Activated CD8-positive, alpha-beta memory T cell treated with anti-CD3 and anti-CD28 coated beads for 1 hour (primary cell): ENCODE measurements at places on chromosomes 5 and 9.

- DNase-seq, result no peak
These were observed 6.9 kb downstream of the SHC3 start for GRCh38 chr9:89171693-89172092.

DNA sequence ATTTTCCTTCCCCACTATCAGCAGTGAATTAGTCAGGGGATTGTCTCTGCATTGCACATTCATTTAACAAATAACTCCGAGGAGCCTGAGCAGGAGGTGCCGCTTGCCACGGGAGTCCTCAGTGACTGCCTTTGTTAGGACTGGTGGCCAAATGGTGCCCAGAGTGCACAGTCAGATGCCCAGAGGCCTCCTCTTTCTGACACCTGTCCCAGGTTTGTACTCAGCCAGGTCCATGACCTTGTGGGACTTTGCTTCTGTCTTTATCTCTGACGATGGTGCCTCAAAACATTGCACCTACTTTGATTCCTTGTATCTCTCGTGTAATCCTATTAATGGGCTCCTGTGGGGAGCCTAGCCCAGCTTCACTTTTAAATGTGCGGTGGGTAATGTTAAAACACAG lies 4.3 kb downstream of the SRD5A1 start:
- no peak for DNase-seq

DNA sequence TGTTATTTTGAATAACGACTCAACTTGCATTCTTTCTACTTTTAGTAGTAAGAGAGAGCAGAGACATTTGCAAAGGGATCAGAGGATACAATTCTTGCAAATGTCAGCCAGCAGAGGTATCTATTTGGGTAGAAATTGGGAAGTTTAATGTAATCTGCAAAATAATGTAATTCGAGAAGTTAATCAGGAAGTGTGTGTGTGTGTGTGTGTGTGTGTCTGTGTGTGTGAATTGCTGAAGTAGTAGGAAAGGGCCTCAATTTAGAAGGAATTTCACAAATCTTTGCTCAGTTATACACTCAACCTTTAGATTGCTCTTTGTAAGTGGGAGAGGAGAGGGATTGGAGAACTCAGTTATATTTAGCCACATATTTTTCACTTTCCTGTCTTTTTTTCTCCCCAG lies 11.0 kb upstream of the IFNA1 start:
- no peak for DNase-seq

DNA sequence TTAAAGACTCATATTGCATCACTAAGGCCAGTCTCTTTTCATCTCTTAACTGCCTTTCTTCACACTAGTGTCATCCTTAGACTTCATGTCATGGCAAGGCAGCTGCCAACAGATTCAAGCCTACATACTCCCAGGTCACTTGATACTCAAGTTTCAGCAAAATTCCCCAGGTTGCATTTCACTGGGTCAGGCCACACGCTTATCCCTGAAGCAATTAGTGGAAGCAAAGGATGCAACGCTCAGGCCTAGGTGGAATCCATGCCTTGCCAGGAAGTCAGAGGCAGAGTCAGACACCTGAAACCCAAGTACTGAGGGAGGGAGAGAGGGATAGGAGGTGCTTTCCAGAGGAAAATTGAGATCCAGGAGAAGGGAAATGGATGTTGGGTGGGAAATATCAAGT lies 28.9 kb downstream of the YIPF5 start:
- no peak for DNase-seq

DNA sequence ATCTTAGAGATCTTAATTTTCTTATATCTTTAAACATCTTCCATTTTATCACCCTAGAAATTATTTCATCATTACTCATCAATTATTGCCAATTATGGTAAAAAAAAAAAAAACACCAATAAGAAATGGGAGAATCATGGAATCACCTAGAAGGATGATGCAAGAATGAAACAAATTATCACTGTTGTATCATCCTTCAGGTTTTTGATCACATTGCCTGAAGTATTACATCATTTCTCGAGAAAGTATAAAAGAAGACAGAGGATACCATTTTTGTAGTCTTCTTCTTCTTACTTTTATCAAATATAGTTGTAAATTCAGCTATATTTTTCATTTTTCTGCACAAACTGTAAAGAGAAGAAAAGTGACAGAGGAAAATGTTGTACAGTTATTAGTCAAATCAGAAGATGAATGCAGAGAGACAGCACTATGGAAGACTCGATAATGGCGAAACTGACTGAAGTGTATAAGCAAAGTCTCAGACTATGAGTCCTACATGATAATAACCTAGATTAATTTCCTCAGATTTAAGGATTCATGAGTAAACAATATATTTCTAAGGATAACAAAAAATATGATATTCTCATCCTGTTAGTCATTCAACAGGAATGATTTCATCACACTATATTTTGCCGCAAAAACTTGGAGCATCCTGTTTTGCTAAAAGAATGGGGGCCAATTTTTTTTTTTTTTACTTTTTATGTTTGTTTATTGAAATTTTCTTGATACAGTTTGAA lies 5.9 kb upstream of the STC2 start:
- DNase-seq, result no peak

DNA sequence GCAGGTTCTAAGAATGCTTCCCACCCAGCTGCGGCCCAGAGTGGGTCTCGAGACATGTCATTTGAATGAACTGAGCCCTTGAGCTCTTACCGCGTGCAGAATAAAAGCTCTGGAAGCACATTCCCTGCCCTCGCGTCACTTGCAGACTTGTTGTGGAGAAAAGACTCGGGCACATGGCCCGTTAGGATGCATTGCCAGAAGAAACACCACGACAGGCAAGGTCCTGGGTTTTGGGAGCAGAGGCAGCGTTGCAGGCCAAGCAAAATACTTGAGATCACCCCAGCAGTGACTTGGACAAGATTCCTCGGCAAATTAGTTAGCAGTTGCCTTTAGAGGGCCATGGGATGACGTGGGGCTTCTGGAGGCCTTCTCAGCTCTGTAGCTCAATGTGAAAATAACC lies 170.8 kb upstream of the MSX2 start:
- DNase-seq, result no peak

DNA sequence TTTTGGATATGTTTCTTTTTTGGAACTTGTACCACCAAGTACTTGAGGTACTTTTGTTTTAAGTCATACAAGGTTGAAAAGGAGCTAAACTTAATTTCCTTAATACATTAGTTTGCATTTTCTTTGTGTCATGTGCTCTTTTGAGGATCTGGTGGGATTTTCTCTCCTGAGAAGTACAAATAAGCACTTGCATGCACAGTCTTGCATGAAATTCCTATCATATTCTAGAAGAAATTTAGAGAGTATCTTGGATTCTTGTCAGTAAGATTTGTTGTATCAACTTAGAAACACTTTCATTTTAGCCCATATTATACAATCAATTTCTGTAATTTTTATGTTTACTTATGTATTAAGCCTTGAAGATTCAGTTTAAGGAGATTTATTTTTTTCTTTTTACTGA lies 64.9 kb downstream of the CCNH start:
- no peak for DNase-seq
